Activated CD4-positive, alpha-beta T cell treated with anti-CD3 and anti-CD28 coated beads, Interleukin-2, amount 50 U/mL, for 1 hour (primary cell): ENCODE measurements at places on chromosomes 3 and 15.

DNA sequence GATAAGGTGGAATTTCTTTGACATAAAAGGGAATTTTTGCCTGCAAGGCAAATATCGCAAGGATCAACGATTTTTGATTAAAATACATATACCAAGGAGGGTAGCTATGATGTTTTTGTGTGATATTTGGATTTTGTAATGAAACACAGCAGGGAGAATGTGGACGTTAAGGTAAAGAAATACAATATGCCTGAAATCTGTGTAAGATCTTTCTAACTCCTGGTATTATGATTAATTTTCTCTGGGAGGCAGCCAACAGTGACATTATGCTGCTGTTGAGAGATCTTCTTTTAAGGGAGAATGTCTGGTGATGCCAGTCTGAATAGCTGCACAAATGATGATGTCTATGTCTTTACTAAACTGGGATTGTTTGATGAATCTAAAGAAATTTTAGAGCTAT lies 972.2 kb downstream of the SQOR start:
- DNase-seq: no peak

- DNase-seq: no peak
These were observed 198.3 kb downstream of the OPA1 start for GRCh38 chr3:193791041-193792032.

DNA sequence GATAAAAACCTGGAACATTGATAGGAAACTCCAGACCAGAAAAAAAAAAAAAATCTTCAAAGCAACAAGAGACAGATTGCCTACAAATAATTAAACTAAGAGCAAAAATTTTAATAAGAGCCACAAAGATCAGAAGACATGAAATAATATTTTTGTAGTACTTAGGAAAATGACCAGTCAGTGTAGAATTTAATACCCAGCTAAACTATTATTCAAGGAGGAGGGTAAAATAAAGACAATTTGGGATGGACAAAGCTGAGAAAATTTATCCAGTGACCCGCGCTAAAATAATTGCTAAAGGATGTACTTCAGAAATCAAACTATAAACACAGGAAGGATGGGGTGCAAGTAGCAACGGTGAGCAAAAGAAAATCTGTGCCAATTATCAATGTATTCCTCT lies 133.2 kb downstream of the AQP9 start:
- no peak for DNase-seq

- DNase-seq: no peak
These were observed 249.0 kb downstream of the NFKBIZ start for GRCh38 chr3:102098130-102098885.

DNA sequence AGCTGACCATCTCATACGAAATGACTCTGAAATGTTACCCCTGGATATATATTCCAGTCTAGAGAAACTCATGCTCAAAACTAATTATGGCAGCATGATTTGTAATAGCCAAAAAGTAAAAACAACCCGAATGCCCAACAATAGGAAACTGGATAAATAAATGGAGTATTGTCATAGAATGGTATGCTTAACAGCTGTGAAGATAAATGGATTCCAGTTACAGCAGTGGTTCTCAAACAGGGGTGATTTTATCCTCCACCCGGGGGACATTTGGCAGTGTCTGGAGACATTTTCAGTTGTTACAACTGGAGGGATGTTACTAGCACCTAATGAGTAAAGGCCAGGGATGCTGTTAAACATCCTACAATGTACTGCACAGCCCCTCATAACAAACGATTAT lies 52.3 kb upstream of the PIAS1 start:
- no peak for DNase-seq

DNA sequence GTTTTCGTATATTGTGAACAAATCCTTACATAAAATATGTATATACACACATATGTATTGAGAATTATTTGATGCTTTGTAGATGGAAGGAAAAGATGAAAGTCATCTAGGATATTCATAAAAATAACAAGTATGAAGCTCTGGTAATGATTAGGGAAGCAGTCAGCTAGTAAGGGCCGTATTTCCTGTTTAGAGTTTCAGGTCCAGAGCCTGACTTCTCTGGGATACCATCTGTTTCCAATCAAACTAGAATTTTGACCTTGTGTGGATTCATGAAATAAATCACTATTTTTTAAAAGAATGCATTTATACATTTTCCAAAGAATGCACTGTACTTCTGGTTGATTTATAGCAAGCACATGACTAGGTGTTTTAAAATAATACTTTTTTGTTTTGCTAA lies 156.1 kb upstream of the CGNL1 start:
- DNase-seq: no peak

- DNase-seq: no peak
These were observed 11.2 kb downstream of the ZXDC start for GRCh38 chr3:126464494-126464893.

DNA sequence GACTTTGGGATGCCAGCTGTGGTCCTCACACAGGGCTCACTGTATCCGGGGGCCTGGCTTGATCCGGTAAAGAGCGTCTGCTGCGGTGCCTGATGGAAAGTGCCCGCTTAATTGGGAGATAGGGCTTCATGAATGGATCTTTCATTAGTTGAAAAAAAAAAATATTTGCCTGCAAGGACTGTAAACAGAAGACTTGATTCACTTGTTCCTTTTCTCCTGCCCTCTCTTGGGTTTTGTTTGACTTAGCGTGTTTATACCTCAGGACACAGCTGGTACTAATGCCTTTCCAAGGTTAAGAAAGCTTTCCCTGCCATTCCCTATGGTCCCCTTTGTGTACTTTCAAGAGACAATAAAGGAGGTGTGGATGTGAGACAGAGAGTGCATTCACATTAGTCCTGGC lies 493.3 kb downstream of the LPP start:
- DNase-seq: no peak
